AG09319 (cell line): ENCODE measurements at places on chromosomes 5 and 9.

DNA sequence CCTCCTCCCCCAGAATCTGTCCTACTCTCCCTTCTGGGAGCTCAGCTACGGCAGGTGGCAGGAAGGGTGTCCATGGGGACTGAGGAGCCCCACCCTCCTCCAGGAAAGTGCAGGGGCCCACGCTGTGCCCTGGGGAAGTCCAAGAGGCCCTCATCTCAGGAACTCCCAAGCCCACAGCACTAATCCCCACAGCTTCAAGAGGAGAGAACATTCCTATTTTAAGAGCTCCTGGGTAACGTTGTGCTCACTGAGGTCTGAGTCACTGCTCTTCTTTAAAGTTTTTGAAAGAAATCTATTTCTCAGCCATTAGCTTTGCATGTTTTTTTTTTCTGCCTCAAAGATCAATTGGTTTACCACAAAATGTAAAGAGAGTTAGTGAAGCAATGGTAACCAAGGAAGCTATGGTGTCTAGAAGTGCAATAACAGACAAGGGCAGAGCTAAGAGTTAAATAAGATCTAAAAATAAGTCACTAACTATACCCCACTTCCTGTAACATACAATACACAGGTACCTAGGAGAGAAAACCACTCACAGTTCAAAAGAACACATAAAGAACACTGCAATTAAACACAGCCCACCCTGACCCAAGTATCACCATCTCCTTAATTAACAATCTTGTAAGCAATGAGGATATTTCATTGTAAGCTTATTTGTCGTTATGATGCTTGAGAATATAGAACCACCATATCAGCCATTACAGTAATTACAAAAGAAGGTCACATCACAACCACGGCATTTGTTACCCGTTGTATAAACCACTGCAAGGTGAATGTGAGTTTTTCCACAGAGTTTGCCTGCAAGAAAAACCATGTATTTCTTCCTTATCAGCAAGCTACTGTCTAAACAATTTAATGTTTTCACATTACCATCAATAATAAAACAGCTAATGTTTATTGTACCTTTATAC, 382.3 kb upstream of the SLC30A5 start:
- no peak for DNase-seq

GRCh38 chr9:109101202-109101595, 18.5 kb downstream of the TMEM245 start:
- no peak for DNase-seq

DNA sequence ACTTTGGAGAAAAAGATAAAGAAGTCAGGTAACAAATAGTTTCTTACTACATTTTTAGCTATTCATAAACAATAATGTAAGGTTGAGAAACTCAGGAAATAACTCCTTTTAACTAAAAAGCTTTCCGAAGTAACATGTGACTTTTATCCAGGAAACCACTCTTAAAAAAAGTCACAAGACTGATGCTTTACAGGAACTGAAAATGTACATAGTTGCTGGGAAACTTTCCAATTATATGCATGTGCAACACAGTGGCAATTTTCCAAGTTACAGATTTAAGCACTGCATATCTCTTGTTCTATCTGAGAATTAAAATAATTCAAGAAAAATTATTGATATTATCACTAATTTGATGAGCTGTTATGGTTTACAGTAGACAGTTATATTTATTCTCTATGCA, 105.2 kb downstream of the CDH10 start:
- no peak for DNase-seq

- DNase-seq = no peak
Measured at GRCh38 chr9:94792511-94792910, 66.0 kb downstream of the AOPEP start.

- no peak for DNase-seq
Measured at GRCh38 chr9:94713436-94714215, 12.9 kb upstream of the AOPEP start.

- no peak for DNase-seq
Measured at GRCh38 chr5:172762214-172763119, 8.5 kb downstream of the DUSP1 start.

GRCh38 chr9:127197861-127198430, 66.6 kb upstream of the GARNL3 start:
- DNase-seq = no peak

- no peak for DNase-seq
Measured at GRCh38 chr5:17129093-17129849, 88.2 kb upstream of the BASP1 start.
